Stimulated activated CD4-positive, alpha-beta T cell treated with anti-CD3 and anti-CD28 coated beads, TNF-alpha, amount 100 ng/mL, for 4 hours (primary cell): ENCODE measurements at places on chromosomes 1 and 21.

- no peak for DNase-seq
Observed at GRCh38 chr21:14751602-14752344, 205.7 kb upstream of the SAMSN1 start.

DNA sequence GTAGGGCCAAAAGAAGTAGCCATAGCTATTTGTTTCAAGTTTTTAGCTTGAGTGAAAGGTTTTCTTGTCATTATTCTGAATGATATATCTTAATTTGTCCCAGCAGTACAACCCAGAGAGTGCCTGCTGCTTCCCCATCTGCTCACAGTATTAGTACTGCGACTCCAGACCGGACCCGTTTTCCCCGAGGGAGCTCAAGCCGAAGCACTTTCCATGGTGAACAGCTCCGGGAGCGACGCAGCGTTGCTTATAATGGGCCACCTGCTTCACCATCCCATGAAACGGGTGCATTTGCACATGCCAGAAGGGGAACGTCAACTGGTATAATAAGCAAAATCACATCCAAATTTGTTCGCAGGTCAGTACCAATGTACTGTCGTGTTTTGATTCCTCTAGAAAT, 37.2 kb upstream of the C1orf115 start:
- DNase-seq: no peak

DNA sequence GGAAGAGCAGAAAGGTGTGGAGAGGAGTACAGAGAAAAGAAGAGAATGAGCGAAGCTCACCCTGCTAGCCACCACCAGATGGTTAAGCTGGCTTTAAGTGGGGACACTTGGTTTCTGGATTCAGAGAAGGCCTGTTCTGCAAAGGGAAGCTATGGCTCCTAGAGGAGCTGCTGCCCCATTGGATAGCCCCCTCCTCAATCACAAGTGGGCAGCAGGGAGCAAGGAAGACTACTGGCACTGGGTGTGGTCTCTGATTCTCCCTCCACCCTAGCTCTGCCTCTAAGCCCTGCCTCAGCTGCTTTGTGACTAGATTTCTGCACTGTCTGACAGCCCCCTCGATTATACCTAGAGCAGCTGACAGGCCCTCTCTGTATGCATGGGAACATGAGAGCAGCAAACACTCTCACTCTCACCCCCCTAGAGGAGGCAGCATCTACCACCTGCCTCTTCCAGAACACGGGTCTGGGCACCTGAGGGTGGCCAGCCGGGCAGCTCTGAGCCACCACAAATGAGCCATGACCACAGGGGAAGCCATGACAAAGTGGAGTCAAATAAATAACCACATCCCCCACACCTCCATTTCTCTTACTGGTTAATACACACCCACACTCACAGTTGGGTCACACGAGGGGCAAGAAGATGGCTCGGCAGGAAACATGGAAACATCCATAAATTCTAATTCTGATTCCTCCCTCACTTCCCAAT, 13.6 kb downstream of the PLEKHA6 start:
- no peak for DNase-seq

- DNase-seq: no peak
Observed at GRCh38 chr21:15730484-15731242, 881 bp downstream of the USP25 start.

DNA sequence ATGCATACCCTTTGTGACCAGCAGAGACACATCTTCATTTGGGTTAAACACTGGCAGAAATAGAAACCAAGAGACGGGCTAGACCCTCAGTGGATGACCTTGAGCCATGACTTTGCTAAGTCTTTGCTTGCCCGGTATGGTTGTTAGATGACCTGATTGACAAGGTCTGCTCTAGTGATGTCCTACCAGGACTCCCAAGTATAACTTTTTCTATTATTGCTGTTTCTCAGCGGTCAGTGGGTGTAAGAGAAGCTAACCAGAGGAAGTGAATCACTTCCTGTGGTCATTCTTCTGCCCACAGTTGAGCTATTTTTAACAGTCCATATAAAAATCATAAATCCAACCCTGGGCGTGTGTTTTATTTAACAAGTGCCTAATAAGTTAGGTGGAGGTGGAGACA, 126.2 kb upstream of the ETS2 start:
- DNase-seq: no peak
